ENCODE measurements at places on chromosomes 4 and X.

GRCh38 chr4:116223040-116223732, 862.2 kb downstream of the TRAM1L1 start:
- no peak for DNase-seq

DNA sequence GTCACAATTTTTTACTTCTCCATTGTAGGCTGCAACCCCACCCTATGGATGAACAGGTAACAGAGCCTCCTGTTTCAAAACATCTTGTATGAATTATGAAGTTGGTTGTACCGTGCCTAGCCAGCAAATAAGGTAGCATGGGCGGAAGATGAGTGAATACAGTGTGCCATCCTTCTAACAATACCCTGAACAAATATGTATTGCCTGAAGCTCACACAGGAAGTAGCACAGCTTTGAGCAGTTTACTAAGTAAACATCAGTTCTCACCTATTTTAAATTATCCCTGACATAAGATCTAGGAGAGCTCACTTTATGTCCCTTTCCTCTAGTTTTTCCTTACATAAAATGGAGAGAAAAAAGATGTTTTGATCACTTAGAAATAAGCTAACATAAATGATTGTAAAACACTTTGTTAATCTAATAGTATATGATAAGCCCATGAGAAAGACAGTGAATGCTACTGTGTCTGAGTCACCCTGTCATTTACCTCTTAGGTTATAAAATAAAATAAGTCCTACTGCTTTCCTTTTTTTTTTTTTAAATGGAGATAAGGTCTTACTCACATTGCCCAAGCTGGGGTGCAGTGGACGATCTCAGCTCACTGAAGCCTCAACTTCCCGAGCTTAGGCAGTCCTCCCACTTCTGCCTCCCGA, 36.6 kb downstream of the GRSF1 start:
- DNase-seq: no peak

DNA sequence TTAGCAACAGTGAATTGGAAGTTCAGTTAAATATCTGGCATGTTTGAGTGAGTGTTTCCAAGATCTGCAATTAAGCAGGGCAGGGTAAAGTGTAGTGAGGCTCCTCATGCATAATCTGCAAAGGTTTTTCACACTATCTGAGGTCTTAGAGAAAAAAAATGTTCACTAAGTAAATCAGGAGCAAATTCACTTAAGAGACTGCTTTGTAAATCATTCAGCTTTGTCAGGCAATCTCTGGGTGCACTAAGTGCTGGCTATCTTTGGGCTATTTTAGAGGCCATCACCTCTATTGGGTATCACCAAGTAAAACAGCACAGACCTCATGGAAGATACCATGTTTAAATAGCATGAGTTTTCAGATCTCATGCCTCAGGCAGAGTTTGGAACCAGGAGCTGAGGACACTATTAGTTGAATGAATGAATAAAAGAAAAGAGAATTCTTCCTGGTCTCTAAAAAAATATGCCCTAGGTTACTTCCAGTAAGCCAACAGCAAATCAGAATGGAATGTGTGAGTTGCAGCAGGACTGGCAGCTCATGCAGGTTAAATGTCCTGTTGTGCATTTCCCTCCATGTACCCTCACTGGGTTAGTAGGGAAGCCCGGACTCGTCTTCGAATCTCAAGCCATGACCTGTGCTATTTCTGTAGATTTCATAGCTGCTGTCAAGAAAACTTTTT, 195.3 kb downstream of the KCNIP4 start:
- no peak for DNase-seq

DNA sequence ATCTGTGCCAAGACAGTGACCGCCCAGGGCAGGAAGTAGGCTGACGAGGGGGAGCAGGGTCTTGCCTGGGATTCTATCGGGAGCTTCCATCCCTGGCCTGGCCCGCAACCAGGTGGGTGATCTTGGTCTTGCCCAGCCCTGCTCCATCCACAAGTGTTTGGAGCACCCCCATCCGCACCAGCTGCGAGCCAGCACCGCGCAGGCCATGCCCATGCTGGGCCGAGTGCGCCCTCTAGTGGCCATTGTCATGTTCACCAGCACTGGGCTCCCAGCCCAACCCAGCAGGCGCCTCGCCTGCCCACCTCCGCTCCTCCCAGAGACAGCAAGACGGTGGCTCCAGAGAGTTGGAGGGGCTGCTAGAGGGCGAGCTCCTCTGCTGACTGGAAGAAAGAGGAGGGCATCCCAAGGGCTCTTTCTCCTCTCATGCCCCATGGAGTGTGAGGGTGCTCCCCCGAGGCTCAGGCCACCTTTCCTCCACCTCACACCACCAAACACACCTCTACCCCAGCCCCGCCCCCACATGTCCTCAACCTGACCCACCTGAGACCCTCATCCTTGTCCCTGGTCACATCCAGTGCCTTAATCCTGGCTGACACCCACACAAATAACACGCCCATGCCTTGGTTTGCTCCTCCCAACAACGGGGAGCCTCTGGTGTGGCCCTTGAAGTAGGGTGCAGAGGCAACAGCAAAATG, 9.8 kb upstream of the ATP2B3 start:
- peak; percentile 82 for DNase-seq

GRCh38 chr4:138869165-138869564, 146.4 kb upstream of the NOCT start:
- no peak for DNase-seq
